Spleen (tissue), 13 donors: ENCODE measurements at places on chromosomes 6 and 20. TPM values are rescaled to one million over a fixed set of nuclear protein-coding genes. Genes with fewer than 3 reads are reported as not detected.
A peak's percentile ranks its signal among the peaks of the same experiment; 100 is the strongest.

DNA sequence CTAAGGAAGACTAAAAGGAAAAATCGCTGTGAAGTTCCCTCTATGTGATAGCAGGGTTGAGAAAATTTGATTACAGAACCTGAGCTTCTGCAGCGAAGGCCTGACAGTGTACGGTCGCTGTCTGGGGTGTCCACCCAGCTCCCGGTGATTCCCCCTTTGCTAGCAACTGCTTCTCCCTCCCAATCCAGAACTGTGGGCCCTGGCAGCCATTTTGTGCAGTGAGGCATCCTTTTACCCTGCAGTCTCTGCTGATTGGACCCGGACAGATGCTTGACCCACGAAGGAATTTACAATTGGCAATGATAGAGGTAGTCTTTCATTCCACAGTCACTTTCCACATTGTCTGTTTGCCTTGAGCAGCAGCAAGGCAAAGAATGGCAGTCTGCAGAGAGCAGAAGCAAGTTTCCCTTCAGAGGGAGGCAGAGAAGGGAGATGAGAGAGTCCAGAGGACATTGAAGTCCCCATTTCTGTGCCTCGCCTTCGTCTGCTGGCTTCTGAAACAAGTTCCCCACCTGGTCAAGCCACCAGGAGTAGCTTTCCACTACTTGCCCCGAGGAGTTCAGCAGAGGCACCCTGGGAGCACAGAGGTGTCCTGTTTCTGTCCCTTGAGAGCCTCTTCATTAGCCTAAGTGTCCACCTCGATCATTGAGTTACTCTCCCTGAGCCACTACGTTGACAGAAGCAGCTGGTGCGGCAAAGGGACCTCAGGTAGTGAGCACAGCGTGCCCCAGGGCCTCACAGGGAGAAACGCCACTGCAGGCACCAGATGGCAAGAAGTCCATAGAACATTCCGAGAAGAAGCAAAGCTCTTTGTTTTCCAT, 370.3 kb downstream of the NRN1 start:
- no peaks in the 10 kb centered on the region for H3K27me3 ChIP-seq
- DNase-seq = no peak
- no peak overlapping the region for H3K4me3 ChIP-seq
- H3K27ac ChIP-seq = no peak overlapping the region

GRCh38 chr6:63904650-63905248, 269.1 kb downstream of the PHF3 start:
- H3K4me3 ChIP-seq = no peak overlapping the region
- DNase-seq = no peak
- H3K27me3 ChIP-seq = no peaks in the 10 kb centered on the region

GRCh38 chr20:47663354-47664067, 121.8 kb downstream of the SULF2 start:
- no peak overlapping the region for H3K4me3 ChIP-seq
- peak; percentile 92 for DNase-seq
- H3K27me3 ChIP-seq = no peaks in the 10 kb centered on the region
- peaks cover 10% of the 10 kb centered on the region for H3K4me1 ChIP-seq

- no peak overlapping the region for H3K27ac ChIP-seq
- DNase-seq = no peak
- no peaks in the 10 kb centered on the region for H3K4me1 ChIP-seq
- no peaks in the 10 kb centered on the region for H3K27me3 ChIP-seq
- no peaks in the 10 kb centered on the region for H3K36me3 ChIP-seq
- no peak overlapping the region for H3K4me3 ChIP-seq
Observed at GRCh38 chr6:7998103-7998725, 66.0 kb downstream of the BLOC1S5 start.

GRCh38 chr6:42989923-42990322, 5.6 kb downstream of the PPP2R5D start:
- DNase-seq = no peak
- no peaks in the 10 kb centered on the region for H3K27me3 ChIP-seq
- no peak overlapping the region for H3K27ac ChIP-seq
- H3K4me1 ChIP-seq = peaks cover 37% of the 10 kb centered on the region
- peaks cover 53% of the 10 kb centered on the region for H3K36me3 ChIP-seq

DNA sequence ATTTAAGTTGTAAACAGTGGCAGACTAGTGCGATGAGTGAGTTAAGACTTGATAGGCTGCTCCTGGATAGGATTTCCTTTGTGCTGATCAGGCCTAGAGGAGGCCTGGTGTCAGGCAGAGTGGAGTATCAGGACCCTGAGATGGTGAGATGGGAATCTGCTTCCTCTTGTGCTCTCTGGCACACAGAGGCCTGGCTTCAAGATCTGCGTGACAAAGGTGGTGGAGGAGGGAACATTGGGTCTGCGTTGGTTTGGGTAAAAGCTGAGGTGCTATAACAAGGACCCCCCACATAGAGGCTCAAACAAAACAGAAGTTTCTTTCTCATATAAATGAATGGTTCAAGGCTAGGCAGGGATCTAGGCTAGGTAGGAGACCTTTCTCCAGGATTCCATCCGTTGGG, 20.3 kb downstream of the SCAND1 start:
- peaks cover 99% of the 10 kb centered on the region for H3K36me3 ChIP-seq
- no peaks in the 10 kb centered on the region for H3K4me1 ChIP-seq
- no peak overlapping the region for H3K27ac ChIP-seq

GRCh38 chr20:58694241-58695083, 1.9 kb downstream of the NPEPL1 start:
- H3K27me3 ChIP-seq = no peaks in the 10 kb centered on the region
- H3K36me3 ChIP-seq = peaks cover 50% of the 10 kb centered on the region
- no peak for DNase-seq
- H3K27ac ChIP-seq = no peak overlapping the region
- no peak overlapping the region for H3K4me3 ChIP-seq
- H3K4me1 ChIP-seq = peaks cover 46% of the 10 kb centered on the region

DNA sequence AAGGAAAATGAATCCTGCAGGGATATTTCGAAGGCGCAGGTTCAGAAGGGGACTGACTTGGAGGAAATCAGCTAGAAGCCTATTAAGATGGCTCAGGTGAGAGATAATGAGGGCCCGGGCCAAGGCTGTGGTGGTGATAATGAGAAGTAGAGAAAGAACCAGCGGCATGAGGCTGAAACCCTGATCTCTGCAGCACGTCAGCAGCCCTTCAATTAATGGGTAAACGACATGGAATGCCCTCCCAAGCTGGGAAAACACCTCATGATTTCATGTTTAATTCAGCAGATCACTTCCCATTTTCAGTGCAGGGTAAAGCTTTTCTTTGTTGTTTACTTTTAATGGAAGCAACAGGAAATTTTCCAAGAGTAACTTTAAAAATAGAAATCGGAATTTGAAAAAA, 104.9 kb downstream of the TMEM200A start:
- no peaks in the 10 kb centered on the region for H3K36me3 ChIP-seq
- H3K4me3 ChIP-seq = no peak overlapping the region
- H3K27ac ChIP-seq = no peak overlapping the region
- H3K4me1 ChIP-seq = no peaks in the 10 kb centered on the region
- no peaks in the 10 kb centered on the region for H3K27me3 ChIP-seq

DNA sequence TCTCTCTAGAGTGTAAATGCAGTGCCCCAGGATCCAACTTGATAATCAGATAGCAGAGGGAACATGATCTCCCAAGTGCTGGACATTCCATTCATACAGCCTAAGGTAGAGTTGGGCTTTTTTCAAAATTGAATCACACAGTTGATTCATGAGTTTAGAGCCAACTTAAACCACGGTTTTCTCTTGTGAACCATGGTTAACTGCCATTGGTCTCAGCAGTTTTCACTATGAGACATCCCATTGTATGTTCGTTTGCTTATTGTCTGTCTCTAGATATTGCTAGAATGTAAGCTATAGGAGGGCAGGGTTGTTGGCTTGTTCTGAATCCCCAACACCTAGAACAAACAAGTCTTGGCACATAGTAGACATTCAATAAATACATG, 37.2 kb upstream of the TAF8 start:
- no peak overlapping the region for H3K4me3 ChIP-seq
- H3K4me1 ChIP-seq = peaks cover 59% of the 10 kb centered on the region
- H3K36me3 ChIP-seq = peaks cover 98% of the 10 kb centered on the region
- H3K27me3 ChIP-seq = no peaks in the 10 kb centered on the region
- no peak for DNase-seq

The LY86 gene
- total RNA-seq = 50.0 TPM
